Stimulated activated CD8-positive, alpha-beta memory T cell treated with anti-CD3 and anti-CD28 coated beads, Interleukin-4, amount 100 ng/mL, for 1 hour (primary cell): ENCODE measurements at places on chromosomes 4 and X.

- DNase-seq = no peak
These were observed 23.2 kb upstream of the SORCS2 start for GRCh38 chr4:7169134-7169533.

GRCh38 chrX:148947399-148947975 is 447.1 kb downstream of the AFF2 start:
- no peak for DNase-seq

- no peak for DNase-seq
These were observed 18.6 kb downstream of the TLR7 start for GRCh38 chrX:12885508-12885907.

GRCh38 chr4:109890076-109890475 is 22.6 kb upstream of the EGF start:
- DNase-seq = no peak

DNA sequence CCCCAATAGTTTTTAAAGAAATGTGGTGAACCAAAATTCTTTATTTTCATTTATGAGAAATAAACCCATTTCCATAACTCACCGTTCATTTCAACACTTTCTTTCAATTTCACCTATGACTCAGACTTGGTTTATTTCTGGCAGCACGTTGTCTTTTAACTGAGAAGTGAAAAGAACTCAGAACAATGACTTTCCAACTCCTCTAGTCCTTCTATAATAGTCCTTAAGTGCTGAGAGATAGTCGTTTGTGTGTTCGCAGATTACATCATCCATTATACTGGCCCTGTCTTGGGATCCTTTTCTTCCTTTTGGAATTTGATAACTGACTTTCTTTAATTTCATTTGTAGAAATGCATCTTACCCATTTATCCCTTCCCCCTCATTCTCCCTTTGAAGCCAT is 113.6 kb downstream of the GLUD2 start:
- no peak for DNase-seq

DNA sequence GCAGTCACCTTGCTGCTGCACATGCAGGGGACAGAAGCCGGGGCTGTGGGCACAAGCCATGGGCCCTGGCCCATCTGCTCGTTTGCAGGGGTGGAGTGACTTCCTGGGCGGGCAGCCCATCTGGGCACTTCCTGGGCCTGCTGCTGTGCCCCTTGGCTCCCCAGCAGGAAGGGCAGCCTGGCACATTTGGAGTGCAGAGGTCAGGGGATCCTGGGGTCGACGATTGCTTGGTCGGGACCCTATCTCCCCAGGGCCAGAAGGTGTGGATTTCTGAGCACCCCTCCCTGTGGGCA is 10.9 kb upstream of the MXD4 start:
- no peak for DNase-seq

- no peak for DNase-seq
These were observed 38.7 kb downstream of the MID1IP1 start for GRCh38 chrX:38839944-38840343.

- DNase-seq = no peak
These were observed 321.7 kb upstream of the FSTL5 start for GRCh38 chr4:162485486-162485885.

GRCh38 chrX:124736553-124737270 is 390.3 kb downstream of the SH2D1A start:
- no peak for DNase-seq

DNA sequence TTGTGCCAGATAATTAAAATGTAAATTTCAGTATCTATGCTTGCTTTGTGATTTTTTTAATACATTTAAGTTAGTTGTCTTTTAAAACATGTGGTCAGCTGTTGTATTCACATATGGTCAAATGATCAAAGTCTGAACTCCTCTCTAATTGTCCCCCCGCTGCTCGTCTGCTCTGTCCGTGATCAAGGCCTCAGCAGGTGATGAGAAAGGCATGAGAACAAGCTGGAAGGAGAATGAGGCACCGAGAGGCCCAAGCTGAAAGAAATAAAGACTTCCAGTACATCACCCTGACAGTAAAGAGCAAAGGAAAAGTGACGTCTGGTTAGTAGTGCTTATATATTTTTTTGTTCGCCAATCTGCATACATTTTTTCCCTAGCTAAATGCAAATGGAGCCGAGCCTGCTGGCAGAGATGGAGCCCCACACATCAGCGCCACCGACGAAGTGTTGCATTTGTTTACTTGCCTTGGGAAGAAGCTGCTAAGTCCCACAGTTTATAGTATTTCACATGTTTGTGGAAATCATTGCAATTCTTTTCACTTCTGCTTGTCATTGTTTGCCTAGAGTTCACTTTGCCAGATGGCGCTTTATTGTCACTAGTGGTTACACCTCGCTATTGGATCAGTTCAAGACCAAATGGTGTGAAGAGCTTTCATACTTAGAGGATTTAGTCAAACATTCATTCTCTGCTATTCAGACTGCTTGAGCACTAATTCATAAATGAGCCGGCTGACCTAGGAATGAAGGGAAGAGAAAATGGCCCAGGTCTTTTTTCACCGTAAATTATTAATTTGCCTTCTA is 181.5 kb downstream of the ZIC3 start:
- DNase-seq = no peak

- no peak for DNase-seq
These were observed 1.9 kb downstream of the BCORL1 start for GRCh38 chrX:129984111-129984958.

DNA sequence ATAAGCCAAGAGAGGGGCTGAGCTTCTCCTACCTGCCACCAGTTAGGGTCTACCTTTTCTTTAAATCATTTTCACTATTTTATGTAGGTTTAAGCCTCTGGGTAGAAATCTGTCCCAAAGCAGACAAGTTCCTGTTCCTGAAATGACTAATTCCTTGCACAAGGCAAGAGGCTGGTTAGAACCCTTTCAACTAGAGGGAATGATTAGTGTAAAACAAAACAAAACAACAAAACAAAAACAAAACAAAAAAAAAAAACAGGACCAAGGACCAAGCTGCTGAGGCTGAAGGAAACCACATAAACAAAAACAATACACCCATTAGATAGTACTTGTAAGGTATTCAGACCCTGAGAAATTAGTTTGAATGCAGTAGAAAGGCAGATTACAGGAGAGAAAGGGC is 62.7 kb downstream of the MAML3 start:
- DNase-seq = no peak

DNA sequence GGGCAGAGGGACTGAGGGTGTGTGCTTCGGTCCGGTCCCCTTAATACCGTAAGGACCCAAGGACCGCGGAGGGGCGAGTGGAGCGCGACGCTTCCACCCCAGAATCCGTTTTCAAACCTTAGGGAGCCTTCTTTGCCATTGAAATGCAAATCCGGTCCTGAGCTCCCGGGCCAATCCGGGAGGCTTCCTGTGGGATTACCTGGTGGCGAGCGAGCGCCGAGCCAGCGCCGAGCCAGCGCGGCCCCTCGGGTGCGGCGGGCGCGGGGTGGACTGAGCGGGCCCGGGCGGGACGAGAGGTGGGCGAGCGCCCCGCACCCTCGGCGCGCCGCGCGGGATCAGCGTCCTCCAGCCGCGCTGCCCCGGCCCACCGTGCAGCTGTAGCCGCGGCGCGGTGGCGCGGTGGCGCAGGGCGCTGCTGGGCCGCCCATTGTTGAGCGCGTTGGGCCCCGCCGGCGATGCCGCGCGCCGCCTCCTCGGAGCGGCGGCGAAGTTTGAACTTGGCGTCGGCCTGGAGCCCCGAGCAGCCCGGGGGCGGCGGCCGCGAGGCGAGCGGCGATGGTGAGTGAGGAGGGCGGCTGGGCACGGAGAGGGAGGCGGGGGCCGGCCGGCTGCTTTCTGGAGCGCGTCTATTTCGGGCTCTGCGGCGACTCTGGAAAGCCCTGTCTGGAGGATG is 208.7 kb downstream of the SOWAHB start:
- DNase-seq = no peak

DNA sequence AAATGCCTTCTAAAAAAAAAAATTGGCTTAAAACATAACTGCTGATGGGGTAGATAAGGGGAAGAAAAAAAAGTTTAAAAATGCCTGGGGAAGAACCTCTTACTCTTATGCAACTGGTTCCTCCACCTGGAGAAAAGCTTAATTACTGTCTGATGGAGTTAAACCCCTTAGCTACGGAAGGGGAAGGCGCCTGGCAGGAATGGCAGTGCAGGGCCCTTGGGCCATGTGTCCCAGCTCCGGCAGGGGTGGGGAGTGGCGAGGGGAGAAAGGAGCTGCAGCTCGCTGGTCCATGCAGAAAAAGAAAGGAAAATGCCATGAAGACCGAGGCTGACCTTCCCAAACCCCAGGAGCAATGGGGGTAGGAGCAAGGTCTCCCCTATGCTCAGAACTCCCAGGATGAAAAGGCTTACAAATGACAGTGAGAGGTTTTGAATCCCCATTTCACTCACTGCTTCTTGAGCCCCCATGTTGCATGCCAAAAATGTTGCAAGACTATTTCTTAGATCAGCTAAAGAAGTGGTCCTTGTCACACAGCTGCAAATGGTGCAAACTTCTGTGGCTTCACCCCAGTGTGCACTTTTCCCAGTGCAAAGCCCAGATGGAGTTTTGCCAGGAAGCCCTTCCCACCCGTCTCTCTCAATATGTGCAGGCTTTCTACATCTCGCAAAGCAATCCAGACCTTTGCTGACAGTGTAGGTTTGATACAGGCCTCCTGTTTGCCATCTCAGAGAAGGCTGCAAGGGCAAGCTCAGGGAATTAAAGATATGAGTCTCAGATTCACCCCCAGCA is 204.8 kb upstream of the CT83 start:
- no peak for DNase-seq
